NCI-H1092 treated with DMSO at 0.1 percent for 48 hours (cell line): ENCODE measurements at places on chromosomes 4 and X.

GRCh38 chr4:687048-687970 is 1.6 kb downstream of the SLC49A3 start:
- DNase-seq: no peak

GRCh38 chrX:7972586-7972985 is 45.4 kb upstream of the PNPLA4 start:
- no peak for DNase-seq

DNA sequence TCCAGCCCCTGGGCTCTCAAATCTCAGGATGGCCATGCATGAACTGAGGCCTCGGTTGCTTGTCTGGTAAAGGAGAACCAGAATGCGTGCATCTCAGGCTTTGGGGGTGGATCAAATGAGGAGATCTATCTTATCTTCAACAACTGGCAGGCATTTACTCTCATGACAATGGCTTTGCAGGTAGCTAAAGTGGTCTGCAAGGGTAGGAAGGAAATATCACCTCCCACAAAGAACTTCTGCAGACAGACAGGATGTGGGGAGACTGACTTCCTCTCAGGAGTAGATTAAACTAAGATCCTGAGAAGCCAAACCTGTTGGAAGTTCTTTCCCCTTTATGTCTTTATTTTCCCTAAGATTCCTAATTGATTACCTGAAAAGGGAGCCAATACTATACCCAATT is 7.8 kb downstream of the LDB2 start:
- no peak for DNase-seq

GRCh38 chrX:13693341-13693961 is 4.5 kb downstream of the RAB9A start:
- no peak for DNase-seq

- DNase-seq: no peak
Observed at GRCh38 chr4:1030559-1030958, 19.1 kb downstream of the FGFRL1 start.

- DNase-seq: no peak
Observed at GRCh38 chr4:100311181-100311580, 120.9 kb upstream of the DDIT4L start.

GRCh38 chr4:37584493-37585060 is 101.6 kb downstream of the RELL1 start:
- DNase-seq: no peak

DNA sequence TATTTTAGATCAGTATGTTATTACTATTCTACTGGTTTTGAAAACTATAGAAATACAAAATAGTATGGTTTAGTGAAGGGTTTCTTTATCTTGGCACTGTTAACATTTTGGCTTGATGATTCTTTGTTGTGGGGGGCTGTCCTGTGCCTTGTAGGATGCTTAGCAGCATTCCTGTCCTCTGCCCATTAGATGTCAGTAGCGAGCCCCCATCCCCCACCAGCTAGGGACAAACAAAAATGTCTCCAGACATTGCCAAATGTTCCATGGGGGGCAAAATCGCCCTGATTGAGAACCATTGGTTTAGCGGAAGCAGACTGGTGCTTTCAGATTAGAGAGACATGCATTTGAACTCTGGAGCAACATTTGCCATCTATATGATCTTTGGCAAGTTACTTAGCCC is 23.3 kb downstream of the SPARCL1 start:
- no peak for DNase-seq

GRCh38 chr4:176438401-176438800 is 118.6 kb downstream of the SPCS3 start:
- no peak for DNase-seq

DNA sequence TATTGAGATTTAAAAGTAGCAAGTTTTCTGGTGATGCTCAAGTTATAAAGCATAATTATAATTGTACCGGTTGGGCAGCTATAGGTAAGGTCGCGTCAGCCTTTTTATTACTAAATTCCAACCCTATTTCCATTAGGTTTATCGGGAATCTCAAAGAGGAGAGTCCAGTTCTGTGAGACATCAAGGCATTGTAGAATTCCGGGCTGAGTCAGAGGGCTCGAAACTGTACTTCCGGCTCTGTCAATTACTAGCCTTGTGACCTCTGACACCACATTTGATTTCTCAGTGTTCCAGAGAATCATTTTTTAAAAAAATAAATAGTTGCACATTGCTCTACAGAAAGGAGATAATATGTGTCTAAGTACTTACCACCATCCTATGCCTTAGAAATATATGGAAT is 4.3 kb downstream of the IL1RAPL1 start:
- no peak for DNase-seq

DNA sequence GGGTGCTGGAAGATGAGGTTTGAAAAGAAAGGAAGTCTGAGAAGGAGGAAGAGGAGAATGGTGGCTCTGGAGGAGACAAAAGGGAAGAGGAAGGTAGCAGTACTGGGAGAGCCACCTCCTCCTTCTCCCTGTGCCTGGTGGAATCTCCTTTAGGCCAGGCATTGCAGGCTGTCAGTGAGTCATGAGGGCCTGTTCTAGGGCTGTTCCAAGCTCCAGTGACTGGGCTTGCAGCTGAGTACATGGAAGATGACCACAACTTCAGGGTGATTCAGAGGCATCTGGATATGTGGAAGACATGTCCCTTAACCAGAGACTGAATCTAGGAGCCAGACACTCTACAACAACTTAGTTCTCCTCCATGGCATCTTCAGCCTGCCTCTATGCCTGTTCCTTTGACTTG is 107.8 kb downstream of the EFNB1 start:
- DNase-seq: no peak

DNA sequence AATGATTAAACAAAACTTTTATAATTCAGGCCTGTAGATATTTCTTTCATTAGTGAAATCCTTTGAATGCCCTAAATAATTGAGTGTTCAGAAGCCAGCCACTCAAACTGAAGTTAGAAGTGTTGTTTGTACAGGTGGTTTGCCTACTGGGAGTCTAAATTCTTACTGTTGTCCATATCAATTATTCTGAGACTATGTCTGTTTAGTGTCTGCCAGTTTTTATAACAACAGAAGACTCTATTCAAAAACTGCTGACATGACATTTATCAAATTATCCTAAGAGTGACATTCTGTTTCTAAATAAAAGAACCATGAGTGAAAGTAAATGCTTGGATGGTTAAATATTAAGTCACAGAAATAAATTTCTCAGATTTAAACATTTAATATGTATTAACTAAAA is 375.1 kb downstream of the FAT4 start:
- DNase-seq: peak; percentile 52

GRCh38 chr4:139142980-139143379 is 34.0 kb downstream of the ELF2 start:
- DNase-seq: no peak

DNA sequence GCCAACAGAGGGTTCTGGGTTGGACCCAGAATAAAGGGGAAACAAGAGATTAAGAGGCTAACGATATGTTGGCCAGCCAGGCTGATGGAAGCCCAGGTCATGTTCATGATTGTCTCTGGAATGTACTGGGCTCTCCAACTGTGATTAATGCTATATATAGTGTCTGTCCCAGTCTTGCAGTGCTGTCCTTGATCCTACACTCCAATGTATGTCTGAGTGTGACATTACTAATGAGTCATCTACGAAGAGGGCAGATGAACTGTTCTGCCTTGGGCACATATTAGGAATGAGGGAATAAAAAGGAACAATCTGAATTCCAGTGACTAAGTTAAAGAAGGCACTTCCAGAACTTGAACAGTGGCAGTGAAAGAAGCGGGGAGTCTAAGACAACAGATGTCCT is 142.1 kb downstream of the PDGFRA start:
- no peak for DNase-seq

GRCh38 chr4:123351713-123352112 is 44.9 kb upstream of the SPRY1 start:
- DNase-seq: no peak

- no peak for DNase-seq
Observed at GRCh38 chr4:150436598-150437370, 145.2 kb upstream of the MAB21L2 start.
